Nasal cavity respiratory epithelium epithelial cell of viscerocranial mucosa (primary cell): ENCODE measurements at places on chromosomes 4 and X. TPM values are rescaled to one million over a fixed set of nuclear protein-coding genes. Genes with fewer than 3 reads are reported as not detected.

The PRDM5 gene
- 4.8 and 15.0 TPM in 2 replicates for total RNA-seq

The ELK1 gene
- total RNA-seq, result 13.0 and 19.6 TPM in 2 replicates

The SPANXB1 gene
- total RNA-seq, result not detected in 2 replicates

The ZAR1 gene
- not detected in 2 replicates for total RNA-seq

The PRDM8 gene
- 0.36 and 0.68 TPM in 2 replicates for total RNA-seq

The PNMA6F gene
- not detected in 2 replicates for total RNA-seq

The KLHL4 gene
- under 0.01 and 0.64 TPM in 2 replicates for total RNA-seq

The RBM46 gene
- 0.07 and 0.34 TPM in 2 replicates for total RNA-seq

The SPACA5 gene
- total RNA-seq, result not detected in 2 replicates

The XKRX gene
- 0.64 and 1.0 TPM in 2 replicates for total RNA-seq

The BEND2 gene
- not detected in 2 replicates for total RNA-seq

The UCP1 gene
- total RNA-seq, result not detected in 2 replicates

The TCEAL3 gene
- total RNA-seq, result 4.7 and 5.5 TPM in 2 replicates

The CXorf49 gene
- not detected in 2 replicates for total RNA-seq

The GPC3 gene
- under 0.01 and 1.9 TPM in 2 replicates for total RNA-seq

The DMRTC1 gene
- total RNA-seq, result not detected in 2 replicates

The MAB21L2 gene
- total RNA-seq, result not detected in 2 replicates

The UNC5C gene
- total RNA-seq, result not detected in 2 replicates

The PPEF1 gene
- total RNA-seq, result 0.07 TPM in 1 of 2 replicates, not detected in the other

The ARHGAP6 gene
- 0.28 TPM in 1 of 2 replicates, not detected in the other for total RNA-seq

The HS3ST1 gene
- 3.4 and 14.2 TPM in 2 replicates for total RNA-seq

The SCARB2 gene
- total RNA-seq, result 124 and 510 TPM in 2 replicates

The LUZP4 gene
- not detected in 2 replicates for total RNA-seq

The GBA3 gene
- total RNA-seq, result 0.34 TPM in 1 of 2 replicates, not detected in the other

The CXCL8 gene
- 8.5 and 29.0 TPM in 2 replicates for total RNA-seq

The NLGN3 gene
- under 0.01 and 0.14 TPM in 2 replicates for total RNA-seq

The FANCB gene
- total RNA-seq, result 2.1 and 2.2 TPM in 2 replicates

The FAM241A gene
- 4.1 and 4.3 TPM in 2 replicates for total RNA-seq

The FAM193A gene
- 4.8 and 17.3 TPM in 2 replicates for total RNA-seq

The SPANXN3 gene
- total RNA-seq, result not detected in 2 replicates

The USP51 gene
- under 0.01 and 0.85 TPM in 2 replicates for total RNA-seq

The BEX4 gene
- total RNA-seq, result 19.1 and 24.9 TPM in 2 replicates

The VCX3B gene
- not detected in 2 replicates for total RNA-seq

The CITED1 gene
- total RNA-seq, result 0.14 and 0.34 TPM in 2 replicates
